ENCODE measurements at places on chromosomes 13 and 19.

- DNase-seq: no peak
Measured at GRCh38 chr13:40666933-40667621, 636 bp upstream of the FOXO1 start.

DNA sequence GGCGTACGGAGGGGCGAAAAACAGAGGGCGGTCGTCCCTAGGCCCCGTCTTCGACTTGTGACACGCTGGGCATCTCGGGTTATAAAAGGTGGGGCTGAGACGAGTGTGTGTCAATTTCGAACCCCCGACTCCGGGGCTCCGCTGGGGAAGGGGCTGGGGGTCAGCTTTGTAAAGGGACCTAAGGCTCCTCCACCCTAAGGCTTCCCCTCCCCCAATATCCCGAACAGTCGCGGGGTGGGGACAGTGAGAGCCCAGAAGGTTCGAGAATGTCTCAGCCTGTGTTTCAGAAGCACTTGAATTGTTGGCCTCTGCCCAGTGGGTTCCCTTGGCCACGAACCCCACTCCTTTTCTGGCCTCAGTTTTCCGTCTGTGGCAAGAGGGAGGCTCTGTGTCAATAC lies 450 bp downstream of the SELENOW start:
- peak; percentile 34 for DNase-seq

- no peak for DNase-seq
Measured at GRCh38 chr13:60629158-60629557, 232.1 kb downstream of the TDRD3 start.

DNA sequence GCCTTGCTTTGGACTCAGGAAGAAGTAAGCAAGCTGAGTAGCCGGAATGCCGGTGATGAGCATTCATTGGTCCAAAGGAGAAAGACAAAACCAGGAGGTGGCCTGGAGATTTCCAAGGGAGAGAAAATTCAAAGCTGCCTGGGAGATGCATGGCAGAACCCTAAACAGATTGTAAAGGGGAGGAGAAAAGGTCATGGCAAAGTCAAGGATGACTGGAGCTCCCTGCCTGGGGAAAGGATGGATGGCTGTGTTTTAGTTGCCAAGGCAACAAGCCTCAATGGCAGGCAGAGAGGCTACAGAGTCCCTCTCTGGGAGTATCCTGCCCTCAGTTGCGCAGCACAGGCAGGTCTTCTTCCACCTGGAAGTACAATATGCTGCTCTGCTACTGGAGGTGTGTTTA lies 134.0 kb downstream of the ENOX1 start:
- DNase-seq: no peak

DNA sequence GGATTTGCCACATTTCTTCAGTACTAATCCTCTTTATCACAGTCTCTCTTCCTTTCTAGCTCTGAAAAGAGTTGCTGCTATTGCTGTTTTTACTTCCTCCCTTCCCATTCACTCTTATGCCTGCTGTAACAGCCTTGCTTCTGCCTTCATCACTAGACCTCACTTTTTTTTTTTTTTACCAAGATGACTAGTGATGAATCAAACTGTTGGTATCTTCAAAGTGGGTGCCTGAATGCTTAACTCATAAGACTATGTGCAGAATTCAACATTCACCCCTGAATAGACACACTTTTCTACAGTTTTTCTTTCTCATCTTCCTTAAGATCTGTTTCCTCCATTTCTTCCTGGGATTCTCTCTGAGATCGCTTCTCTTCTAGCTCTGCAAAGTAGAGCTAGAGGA lies 217.2 kb upstream of the HTR2A start:
- no peak for DNase-seq

Measured in endothelial cell of umbilical vein (primary cell).